ENCODE measurements at places on chromosomes 3 and 15.

GRCh38 chr3:194137506-194138474 is 1.8 kb downstream of the HES1 start:
- peak; percentile 90 for DNase-seq

DNA sequence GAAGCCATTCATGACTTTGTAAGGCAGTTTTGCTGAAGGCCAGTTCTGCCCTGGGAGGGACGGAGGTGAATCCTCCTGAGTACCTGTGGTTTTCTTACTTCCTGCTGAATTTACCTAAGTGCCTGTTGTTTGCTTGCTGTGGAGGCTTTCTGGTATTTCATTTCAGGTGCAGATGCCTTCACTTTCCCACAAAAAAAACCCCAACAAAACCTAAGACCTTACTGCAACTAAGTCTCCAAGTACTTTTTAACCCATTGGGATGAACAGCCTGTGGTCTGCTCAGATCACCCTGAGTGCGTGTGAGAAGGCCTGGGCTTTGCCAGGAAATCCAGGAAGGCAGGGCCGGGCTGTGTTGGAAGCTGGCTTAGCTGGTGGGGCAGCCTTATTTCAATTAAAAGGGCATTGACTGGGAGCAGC is 65.3 kb downstream of the IGF1R start:
- DNase-seq, result no peak

- no peak for DNase-seq
These were observed 100.9 kb upstream of the CRBN start for GRCh38 chr3:3280396-3280795.

- DNase-seq, result no peak
These were observed 20.0 kb upstream of the TRANK1 start for GRCh38 chr3:36964817-36965216.

DNA sequence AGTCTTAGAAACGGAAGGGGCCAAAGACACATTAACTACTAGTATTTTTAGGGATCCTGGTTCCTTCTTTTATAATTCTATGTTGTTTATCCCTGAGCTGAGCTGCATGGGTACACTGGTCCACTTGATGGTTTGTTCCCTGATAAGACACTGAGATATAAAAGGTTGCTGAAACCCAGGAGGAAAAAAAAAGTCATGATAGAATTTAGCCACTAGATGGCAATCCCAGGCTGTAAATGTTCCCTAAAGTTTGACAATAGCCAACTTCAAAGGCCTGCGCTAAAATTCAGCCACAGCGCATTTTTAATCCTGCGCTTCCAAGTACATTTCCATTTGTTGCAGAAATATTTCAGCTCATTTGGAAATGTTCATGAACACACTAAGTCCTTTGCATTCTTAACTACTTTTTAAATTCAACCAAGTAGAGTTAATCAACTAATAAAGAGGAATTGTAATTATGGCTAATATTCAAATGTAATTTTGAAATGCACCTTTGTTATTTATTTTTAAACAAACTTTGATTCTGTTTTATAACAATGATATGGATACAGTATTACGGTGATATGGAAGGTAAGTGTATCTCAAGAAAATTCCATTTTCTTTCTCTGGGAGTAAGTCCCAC is 249.3 kb upstream of the FEZF2 start:
- peak; percentile 38 for DNase-seq

GRCh38 chr3:128884992-128885391 is 5.6 kb downstream of the ACAD9 start:
- DNase-seq, result no peak

GRCh38 chr3:101720851-101721840 is 3.3 kb upstream of the CEP97 start:
- DNase-seq, result no peak

- no peak for DNase-seq
These were observed 44.5 kb downstream of the XXYLT1 start for GRCh38 chr3:195226445-195226844.

DNA sequence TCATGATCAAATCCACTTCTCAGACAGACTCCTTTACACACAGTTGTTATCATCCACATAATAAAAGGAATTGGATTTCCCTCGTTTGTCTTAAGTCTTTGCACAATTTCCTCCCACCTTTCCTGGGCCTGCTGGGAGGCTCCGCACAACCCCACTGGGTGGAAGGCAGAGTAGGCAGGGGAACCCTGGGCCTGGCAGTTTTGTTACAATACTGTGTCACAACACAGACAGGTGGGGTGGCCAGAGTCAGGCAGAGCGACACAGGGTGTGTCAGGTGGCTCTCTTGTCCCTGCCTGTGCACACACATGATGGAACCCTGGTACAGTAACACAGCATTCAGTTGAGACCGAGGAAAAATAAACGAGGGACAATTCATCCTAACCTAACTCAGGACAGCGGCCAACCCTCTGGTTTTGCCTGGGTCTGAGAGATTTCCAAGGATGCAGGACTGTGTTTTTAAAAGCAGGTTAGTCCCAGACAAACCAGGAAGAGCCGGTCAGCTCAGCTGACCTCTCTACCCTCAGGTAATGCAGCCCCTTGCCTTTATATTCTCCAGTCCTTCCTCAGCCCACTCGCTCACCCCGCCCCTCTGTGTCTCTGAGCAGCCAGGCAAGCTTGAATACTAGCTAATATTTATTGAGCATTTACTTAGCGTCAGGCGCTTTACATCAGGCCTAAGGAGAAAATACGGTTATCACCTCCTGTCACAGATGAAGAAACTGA is 8.8 kb upstream of the FAM174B start:
- DNase-seq, result no peak

- no peak for DNase-seq
These were observed 38.3 kb downstream of the HCN4 start for GRCh38 chr15:73330206-73331051.

- DNase-seq, result no peak
These were observed 93.2 kb upstream of the PPIB start for GRCh38 chr15:64256051-64256450.

DNA sequence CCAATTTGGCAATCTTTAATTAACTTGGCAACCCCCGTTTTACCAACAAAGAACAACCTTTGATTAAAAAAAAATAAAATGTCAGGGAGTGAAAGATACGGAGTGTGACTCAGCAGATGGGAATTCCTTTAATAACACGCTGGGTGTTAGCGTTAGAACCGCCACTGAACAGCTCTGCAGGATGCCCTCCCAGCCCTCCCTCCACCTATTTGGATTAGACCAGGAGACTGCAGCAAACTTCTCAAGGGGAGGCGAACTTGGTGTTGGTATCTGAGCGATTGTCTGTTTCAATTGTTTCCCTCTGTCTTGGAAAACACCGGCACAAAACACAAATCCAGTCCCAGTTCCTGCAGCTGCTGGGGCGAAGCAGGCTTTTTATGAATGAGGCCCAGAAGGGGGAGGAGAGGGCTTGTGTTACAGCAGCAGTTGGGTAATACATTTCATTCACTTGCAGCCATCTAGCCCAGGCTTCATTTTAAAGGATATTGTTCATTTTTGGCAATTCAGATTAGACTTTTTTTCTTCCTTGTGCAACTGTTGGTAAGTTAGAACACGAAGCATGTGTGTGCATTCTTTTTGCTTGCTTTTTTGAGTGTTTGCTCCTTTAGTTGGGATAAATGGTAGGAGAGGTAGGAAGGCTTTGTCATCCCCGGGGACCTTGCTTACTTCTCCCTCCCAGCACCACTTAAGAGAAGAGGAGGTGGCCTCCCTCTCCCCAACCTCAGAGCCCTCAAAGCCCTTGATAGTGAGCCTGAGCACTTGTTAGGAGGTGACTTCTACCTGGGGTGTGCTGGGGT is 152.3 kb downstream of the IGF1R start:
- DNase-seq, result no peak

DNA sequence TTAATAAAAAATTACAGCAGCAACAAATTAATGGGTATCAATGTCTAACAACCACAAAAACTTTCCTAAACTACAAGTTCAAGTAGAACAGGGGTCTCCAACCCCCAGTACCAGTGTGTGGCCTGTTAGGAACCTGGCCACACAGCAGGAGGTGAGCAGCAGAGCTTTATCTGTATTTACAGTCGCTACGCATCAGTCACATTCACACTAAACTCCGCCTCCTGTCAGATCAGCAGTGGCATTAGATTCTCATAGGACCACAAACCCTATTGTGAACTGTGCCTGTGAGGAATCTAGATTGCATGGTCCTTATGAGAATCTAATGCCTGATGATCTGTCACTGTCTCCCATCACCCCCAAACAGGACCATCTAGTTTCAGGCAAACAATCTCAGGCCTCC is 18.5 kb upstream of the LIPC start:
- no peak for DNase-seq

DNA sequence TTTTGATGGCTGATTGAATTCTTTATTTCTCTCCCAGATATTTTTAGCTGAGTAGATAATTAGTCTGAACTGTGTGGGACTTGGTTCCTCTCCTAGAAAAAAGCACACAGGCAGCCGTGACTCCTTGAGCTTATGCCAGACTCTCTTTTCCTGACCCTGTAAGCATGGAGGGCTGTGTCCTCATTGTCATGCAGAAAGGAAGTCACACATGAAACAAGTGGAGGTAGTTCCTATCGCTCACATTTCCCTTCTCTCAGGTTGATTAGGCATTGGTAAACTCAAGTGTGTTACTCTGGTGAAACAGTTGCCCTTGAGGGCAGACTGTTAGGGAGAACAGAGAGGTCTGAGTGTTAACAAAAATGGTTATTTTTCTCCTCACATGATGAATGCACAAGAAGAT is 6.3 kb upstream of the RTP4 start:
- DNase-seq, result no peak

GRCh38 chr3:129061023-129061887 is 676 bp downstream of the GP9 start:
- DNase-seq, result no peak

DNA sequence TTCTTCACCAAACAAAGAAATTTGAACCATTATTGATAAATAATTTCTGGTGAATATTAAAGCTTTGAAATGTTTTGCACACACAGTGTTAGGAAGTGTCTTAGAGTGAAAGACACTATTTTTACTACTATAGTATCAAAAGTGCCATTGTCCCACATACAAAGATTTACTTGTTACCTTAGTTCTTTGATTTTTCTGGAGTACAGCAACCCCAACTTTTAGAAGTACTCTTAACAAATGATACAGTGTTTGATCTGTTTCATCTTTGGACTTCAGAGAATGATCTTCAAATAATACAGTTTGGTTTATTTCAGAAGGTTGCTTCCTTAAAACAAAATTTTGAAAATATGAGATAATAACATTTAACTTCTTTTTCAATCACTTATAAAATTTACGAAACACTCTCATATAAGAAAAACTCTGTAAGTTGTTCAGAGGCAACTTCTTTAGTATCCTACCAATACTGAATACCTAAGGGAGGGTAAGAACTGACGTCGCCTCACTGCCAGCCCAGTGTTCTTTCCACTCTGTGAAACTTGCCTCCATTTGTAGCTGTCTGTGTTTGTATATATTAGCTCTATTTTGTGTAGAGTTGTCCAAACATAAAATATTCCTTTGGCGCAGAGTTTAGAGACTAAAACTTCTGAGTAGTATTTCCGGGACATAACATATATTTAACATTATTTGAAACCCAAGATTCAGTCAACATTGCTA is 464.2 kb downstream of the LPP start:
- no peak for DNase-seq

GRCh38 chr3:17063596-17063995 is 178.8 kb downstream of the PLCL2 start:
- no peak for DNase-seq

DNA sequence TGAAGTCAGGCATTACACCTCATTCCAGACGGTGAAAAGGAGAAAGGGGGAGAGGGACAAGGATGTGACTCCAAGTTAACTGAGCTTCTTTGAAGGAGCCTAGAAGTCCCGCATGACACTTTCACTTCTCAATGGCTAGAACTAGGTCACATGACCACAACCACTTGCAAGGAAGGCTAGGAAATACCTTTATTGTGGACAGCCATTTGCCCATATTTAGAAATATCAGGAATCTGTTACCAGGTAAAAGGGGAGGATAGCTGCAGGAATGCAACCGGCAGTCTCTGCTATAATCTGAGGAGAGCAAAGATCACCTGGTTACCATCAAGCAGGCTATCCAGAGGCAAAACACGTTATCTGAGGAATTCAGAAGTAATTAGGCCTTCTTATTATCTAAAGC is 28.9 kb upstream of the PXYLP1 start:
- DNase-seq, result no peak

DNA sequence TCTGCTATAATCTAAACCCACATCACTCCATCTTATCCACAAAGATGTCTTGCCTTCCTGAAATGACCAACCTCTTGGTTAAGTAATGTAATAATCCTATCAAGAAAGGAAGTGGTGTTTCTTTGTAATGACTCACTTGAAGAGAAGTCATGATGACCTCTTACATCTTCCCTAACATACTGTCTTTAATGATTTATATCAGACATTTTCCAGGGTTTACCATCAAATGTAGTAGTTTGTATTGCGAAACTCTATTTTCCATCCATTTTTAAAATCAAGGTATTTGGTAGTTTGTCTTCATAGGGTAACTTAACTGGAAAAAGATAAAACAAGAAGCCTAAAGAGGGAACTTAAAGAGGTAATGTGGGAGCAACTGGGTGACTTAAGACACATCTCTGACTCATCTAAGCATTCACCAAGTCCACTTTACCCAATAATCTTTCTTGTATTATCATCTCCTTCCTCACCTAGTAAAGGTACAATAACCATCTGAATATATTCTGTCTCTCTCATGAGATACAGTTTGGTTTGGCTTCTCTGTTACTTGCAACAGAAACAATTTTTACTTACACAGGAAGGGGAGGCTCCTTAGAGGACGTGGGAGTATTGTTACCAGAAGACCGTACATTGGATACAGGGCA is 5.7 kb upstream of the MAPK6 start:
- peak; percentile 60 for DNase-seq

GRCh38 chr3:120597445-120598049 is 1.4 kb downstream of the NDUFB4 start:
- DNase-seq, result peak; percentile 33

- no peak for DNase-seq
These were observed 54.9 kb downstream of the ABCC5 start for GRCh38 chr3:183962807-183963206.

DNA sequence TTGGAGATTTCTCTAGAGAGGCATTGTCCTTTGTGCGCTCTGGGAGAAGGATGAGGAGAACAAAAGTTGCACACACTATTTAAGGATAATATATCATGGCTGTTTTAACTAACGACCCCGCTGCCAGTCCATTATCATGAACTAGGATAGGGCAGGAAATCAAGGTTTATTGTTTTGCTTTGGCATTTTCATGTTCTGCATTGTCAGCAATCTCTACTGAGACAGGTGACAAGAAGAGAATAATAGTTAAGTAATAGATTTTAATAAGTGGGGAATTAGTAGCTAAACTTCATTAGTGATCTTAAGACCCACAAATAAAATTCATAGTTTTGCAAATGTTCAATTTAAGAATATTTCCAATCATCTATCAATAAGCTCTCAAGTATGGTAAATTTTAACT is 20.6 kb upstream of the GMNC start:
- DNase-seq, result no peak

DNA sequence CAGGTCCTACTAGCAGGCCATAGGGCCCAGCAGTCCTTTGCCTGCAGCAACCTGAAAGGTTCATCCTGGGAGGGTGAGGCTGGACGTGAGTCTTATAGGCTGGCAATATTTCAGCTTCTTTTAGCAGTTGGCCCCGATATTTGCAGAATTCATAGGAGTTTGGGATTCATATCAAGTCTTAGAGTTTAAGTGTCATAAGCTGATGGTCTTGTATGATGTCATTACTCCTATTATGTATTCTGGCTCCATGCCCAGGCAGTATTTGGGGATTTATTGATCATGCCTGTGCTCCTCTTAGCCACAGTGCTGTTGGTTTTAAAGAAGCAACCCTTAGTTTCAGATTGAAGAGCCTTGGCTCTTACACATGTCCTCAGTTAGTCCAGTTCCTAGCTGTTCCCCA is 41.3 kb upstream of the POLR2M start:
- DNase-seq, result no peak

Data from GM20000 (cell line).